ENCODE measurements at places on chromosomes 7 and 10.

DNA sequence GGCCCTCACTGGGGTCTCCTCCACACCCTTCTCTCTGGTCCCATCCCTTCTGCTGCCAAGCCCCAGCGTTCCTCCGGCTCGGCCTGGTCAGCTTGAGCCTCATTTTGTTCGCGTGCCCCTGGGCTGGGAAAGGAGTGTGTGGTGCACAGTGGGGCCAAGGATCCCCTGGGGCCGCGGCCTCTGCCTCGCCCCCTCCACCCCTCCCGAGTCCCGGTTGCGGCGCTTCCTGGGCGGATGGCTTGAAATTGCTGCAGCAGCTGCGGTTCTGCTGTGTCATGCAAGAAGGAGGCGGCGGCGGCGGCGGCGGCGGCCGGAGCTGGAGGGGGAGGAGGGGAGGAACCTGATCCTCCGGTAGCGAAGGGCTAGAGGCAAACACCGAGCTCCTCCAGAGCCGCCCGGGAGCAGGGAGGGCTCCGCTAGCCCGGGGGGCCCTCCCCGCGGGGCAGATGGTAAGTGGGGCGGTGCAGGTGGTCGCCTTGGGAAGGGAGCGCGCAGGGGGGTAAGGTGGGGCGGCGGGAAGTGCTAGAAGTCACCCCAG, 217.8 kb upstream of the MKLN1 start:
- peak; percentile 75 for DNase-seq

GRCh38 chr10:54914049-54914448, 113.0 kb upstream of the PCDH15 start:
- DNase-seq: no peak

GRCh38 chr7:50584793-50585408, 19.7 kb upstream of the DDC start:
- DNase-seq: no peak

DNA sequence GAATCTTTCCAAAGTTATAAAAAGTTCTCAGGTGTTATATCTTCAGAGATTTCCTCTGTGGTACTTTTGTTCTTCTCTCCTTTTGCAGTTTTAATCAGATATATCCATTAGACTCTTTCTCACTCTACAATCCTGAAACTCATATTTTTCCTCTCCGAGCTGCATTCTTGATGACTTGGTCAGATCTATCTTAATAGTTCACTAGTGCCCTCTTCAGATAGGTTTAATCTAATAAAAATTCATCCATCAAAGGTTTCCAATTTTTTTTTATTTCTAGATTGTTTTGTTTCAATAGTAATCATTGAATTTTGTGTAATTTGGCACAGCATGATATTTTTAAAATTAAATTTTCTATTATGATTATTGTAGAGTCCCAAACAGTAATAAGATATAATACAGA, 21.8 kb upstream of the DGKB start:
- no peak for DNase-seq

DNA sequence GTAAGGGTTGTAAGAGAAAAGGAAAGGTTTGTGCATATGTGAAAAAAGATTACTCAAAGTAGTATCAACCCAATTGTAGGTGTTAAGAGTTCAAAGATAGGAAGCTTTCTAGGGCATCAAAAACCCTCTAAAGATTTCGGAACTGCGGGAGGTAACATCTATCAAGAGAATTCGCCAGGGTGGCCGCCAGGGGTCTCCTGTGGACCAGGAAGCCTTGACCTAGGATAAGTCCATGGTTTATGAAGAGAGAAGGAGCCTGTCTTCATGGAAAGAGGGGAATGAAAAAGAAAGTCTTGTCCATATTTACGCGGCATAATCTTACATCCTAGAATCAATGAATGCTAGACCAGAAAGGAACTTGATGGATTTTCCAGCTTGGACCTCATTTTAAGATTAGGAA, 140.7 kb upstream of the CALCR start:
- DNase-seq: peak; percentile 28

GRCh38 chr10:93715345-93715744, 13.0 kb upstream of the FRA10AC1 start:
- no peak for DNase-seq

GRCh38 chr7:153934048-153934447, 118.2 kb upstream of the DPP6 start:
- no peak for DNase-seq

- no peak for DNase-seq
These were observed 23.2 kb downstream of the BET1 start for GRCh38 chr7:93980744-93981479.

DNA sequence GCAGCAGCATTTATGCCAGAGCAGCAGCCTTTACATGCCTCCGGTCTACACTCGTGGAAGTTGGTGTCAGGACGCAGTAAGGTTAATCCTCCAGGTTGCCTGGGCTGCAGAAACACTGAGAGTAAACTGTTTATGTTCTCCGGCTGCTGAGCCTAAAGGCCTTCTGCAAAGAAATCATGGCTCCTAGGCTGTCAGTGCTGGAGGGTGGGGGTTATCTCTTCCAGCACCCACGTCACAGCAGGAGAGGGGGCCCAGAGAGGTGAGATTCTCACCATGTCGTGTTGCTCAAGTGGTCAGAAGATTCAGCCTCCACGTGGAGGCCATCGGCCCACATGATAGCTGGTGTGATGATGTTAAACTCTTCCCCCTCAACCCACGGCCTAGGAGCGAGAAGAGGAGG, 41.2 kb downstream of the COL13A1 start:
- no peak for DNase-seq

GRCh38 chr10:102342958-102343357, 52.5 kb upstream of the NFKB2 start:
- no peak for DNase-seq

GRCh38 chr10:11057994-11058393, 40.3 kb downstream of the CELF2 start:
- no peak for DNase-seq

GRCh38 chr7:157976406-157976805, 611.2 kb downstream of the PTPRN2 start:
- no peak for DNase-seq

DNA sequence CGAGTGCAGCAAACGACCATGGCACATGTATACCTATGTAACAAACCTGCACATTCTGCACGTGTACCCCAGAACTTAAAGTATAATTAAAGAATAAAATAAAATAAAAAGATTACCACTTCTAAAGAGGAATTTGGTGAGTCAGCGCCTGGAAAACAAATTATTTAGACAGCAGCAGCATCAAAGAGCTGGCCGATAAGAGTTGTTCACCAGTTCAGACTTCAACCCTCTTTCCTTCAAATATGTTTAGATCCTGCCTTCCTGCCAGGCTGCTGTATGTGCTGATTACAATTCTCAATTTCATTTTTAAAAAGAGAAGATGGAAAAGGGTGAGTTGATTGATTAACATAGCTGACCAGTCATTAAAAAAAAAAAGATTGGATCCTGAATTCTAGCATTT, 672.0 kb upstream of the NRP1 start:
- DNase-seq: no peak

DNA sequence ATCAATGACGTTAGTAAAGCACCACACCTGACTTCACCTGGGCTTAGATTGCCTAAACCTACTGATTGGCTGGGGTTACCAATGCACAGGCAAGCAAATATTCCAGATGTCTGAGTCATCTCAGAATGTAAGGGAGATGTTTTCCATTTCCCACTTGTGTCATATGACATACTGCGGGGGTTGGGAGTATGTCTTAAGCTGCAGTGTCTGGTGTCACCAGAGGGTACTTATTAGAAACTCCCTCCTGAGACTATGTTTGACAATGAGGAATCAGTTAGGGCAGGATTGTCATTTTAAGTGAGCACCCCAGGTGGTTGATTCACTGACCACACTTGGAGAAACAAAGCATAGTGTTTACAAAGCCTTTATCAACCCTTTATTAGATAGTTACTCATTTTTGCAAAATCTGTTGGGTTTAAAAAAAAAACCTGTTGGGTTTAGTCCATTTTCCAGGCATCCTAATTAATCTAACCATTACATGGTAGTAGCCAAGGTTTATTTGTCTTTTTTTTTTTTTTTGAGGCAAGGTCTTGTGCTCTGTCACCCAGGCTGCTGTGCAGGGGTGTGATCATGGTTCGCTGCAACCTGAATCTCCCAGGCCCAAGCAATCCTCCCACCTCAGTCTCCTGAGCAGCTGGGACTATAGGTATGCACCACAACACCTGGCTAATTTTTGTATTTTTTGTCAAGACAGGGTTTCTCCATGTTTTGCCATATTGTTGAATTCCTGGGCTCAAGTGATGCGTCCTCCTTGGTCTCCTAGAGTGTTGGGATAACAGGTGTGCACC, 72.5 kb downstream of the CDK6 start:
- DNase-seq: no peak

- DNase-seq: peak; percentile 88
These were observed 716.5 kb downstream of the INHBA start for GRCh38 chr7:40986351-40986873.

DNA sequence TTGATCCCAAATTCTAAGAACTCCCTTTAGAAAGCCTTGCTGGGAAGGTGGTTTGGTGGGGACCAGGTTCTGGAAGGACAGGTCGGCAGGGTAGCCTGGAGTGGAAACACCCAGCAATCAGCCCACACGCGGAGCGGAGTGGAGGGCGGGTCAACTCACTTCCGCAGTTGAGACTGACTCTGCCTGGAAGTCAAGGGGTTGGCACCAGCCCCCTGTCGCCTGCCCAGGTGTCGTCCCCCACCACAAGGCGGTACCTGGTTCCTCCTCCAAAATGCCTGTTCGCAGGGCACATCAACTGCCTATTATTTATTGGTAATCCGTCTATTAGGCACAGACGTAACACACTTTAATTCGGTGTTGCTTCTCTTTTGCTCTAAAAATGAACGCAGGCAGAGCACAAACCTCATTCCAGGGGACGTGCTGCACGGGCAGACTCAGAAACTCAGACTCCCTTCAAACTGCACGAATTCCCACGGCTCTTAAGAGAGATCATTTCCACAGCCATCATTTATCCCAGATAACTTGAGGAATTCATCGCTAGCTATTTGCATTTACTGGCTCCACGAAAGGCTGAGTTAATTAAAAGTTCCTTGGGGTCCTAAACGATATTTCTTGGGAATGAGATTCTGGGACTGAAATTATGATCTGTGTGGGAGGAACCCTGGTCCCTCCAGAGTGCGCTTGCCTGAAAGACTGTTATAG, 248.2 kb upstream of the PPP2R2D start:
- no peak for DNase-seq

DNA sequence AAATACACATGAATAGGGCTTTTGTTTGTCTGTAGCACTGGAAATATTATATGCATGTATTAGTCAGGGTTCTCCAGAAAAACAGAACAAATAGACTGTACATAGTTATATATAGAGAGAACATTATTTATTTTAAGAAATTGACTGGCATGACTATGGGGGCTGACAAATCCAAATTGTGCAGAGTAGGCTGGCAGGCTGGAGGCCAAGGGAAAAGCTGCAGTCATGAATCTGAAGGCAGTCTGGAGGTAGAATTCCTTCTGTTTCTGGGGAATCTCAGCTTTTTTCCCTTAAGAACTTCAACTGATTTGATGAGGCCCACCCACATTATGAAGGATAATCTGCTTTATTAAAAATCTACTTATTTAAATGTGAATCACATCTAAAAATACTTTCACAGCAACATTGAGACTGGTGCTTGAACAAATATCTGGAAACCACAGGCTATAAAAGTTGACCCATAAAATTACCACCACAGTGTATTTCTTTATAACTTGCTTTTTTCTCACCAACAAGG, 344.2 kb upstream of the KIAA1217 start:
- DNase-seq: no peak

DNA sequence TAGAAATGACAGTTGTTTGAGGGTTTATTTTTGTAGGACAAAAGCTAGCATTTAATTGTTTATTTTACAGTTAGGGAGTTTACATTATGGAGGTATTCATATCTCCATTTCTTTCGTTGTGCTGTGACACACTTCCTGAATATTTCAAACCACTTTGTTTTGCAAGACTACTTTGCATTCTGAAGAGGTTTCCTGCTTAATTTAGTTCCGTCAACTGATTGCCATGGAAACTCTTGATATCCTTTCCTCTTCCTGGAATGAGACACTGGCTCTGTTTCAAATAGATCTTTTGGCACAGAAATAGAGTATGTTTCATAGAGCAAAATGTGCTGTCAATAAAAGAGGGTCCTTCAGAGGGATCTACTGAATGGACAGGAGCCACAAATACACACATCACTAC, 159.5 kb upstream of the AGR3 start:
- peak; percentile 92 for DNase-seq

DNA sequence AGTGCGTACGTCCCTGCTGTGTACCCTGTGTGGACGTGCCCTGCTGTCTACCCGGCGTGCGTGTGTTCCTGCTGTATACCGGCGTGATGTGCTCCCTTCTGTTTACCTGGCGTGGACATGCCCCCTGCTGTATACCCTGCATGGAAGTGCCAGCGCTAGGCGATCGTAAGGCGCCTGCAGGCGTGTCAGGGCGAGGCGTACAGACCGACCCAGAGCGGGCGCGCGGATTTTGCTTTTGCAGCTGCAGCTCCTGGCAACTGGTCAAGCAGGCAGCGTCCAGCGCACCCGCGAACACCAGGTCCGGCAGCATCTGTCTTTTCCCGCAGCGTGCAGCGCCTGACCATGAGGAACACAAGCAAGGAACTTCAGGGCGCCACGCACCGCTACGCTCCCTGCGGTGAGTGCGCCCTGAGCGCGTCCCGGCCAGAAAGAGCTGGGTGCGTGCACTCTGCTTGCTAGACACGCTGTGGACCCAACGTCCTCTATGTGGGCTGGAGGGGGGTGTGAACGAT, 680 bp downstream of the C7orf57 start:
- no peak for DNase-seq

DNA sequence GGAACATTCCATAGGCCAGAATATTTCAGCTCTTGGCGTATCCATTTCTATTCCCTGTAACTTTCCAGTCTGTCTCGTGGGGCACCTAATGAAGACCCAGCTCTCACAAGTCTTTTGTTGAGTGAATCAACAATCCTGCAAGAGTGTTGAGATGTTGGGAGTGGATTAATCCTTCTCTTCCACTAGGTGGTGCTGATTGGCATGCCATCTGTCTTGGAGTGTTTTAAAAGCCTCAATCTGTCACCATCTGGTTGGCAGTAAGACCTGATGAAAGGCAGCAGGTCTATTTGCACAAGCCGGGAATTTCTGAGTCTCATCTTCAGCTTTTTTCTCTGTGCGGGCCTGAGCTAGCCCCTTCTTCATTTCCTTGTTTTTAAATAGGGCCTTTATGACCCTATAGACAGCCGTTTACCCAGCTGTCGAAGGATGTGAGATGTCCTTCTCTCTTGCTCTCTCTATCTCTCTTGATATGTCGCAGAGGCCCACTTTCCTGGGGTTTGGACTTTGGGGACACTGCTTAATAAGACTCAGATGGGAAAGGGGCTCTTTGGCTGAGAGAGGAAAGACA, 180.5 kb downstream of the ZNF365 start:
- peak; percentile 27 for DNase-seq

GRCh38 chr7:134210976-134211663, 84.0 kb downstream of the LRGUK start:
- no peak for DNase-seq

DNA sequence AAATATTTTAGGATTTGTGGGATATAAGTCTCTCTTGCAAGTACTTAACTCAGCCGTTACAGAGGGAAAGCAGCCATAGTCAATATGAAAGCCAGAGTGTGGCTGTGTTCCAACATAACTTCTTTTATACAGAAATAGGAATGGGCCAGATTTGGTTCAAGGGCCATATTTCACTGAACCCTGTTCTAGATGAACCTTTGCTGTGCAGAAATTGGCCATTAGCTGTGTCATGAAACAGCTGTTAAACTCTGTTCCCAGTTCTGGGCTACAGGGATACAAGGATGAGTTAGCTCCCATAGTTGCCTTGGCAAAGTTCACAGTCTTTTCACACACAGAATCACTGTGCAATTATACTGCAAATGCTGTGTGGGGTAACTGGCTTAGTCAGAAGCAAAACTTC, 213.9 kb upstream of the LRRN3 start:
- no peak for DNase-seq

- no peak for DNase-seq
These were observed 12.7 kb upstream of the FOXL3 start for GRCh38 chr7:277228-277627.

Data from AG09319 (cell line).